ENCODE measurements at places on chromosomes 13 and 19. TPM values are rescaled to one million over a fixed set of nuclear protein-coding genes. Genes with fewer than 3 reads are reported as not detected.

Gene MEIS3
- total RNA-seq, result not detected

Gene ZNF579
- 5.1 TPM for total RNA-seq

Gene MBD3L3
- total RNA-seq, result not detected

Gene ZNF77
- 5.0 TPM for total RNA-seq

Gene CRTC1
- 1.9 TPM for total RNA-seq

Gene N4BP2L2
- total RNA-seq, result 153 TPM

Gene SHISA2
- 5.5 TPM for total RNA-seq

Gene SPC24
- 53.2 TPM for total RNA-seq

Gene N4BP2L1
- total RNA-seq, result 1.8 TPM

Gene TNNT1
- total RNA-seq, result 2.9 TPM
